A172 (cell line): ENCODE measurements at places on chromosomes 6 and 20.

- no peak for DNase-seq
Measured at GRCh38 chr20:49867453-49868215, 47.7 kb downstream of the SPATA2 start.

- DNase-seq: no peak
Measured at GRCh38 chr20:59578436-59579403, 25.6 kb upstream of the PHACTR3 start.

DNA sequence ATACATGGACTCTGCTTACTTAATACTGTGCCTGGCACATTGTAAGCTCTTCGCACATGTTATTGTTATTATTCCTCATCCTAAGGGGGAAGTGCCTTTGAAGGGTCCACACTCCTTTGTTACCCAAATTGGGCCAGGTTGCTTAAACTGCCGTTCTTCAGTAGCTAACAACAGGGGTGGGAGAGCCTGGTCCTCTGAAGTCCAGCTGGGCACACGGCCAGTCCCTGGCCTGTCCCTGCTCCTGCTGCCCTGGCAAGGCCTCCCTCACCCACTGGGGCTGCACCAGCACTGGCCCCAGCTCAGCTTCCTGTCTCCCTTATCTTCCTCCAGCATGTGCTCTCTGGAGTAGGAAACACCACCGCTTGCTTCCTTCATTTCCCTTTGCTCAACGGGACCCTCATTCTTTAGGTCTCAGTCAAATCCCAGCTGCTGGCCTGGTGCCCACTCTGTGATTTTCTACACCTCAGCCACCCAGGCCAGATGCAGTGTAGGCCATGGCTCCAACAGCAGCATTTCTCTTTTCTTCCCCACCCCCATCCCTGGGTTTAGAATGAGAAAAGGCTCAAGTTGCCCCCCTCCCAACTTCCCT, 5.5 kb upstream of the PROCR start:
- DNase-seq: no peak

DNA sequence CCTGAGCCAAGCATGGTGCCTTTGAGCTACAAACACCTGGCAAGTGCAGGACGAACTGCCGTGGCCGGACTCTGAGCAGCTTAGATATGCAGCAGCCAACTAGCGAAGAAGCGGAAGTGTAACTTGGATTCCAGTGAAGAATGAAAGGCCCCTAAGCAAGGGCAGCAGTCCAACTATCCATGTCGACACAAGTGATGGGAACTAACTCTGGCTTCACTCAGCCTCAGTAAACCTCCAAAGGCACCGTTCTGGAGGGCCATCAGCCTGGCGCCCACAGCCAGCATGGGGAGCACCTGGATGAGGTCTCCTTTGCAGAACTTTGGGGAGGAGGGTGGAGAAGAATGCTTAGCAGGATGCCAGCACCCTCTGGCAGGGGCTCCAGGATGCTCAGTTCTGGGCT, 78.4 kb upstream of the MLN start:
- DNase-seq: no peak
